Right atrium auricular region (tissue), 2 donors: ENCODE measurements at places on chromosomes 3 and 15.

DNA sequence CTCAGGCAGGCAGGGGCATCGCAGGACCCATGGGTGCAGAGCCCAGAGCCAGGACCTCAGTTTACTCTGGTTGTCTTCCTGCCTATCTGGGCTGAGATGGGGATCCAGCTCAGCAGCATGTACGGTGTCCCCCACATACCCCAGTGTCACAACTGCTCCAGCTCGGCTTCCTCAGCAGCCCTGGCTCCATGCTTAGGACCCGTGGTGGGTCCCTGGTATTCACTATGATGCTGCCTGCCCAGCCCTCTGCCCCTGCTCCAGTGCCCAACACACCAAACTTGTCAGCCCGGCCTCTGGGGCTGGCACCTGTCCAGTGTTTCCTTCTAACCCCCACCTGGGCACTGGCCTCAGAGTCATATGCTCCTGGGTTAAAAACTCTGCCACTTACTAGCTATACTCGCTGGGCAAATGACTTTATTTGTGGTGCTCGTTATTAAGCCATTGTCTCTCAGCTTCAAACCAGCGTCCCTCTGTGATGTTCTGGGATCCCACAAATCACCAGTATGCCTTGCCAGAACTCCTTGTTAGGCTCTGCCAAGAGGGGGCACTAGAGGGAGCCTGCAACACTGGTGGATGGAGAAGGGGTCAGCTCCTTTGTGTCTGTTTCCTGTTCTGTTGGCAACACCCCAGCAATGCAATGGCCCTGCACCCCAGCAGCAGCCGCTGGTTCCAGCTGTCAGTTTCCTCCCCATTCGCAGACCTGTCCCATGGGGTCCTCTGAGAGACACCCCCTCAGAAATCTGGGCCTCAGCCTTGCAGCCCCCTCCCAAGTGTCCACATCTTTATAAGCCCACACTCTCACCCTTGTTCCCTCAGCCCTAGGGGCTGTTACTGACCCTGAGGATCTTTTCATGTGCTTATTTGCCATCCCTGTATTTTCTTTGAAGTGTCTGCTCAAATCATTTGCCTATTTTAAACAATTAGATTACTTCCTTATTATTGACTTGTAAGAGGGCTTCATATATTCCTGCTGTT lies 24.1 kb upstream of the MRPS22 start:
- no peak for DNase-seq
- H3K27ac ChIP-seq = no peak overlapping the region
- no peak overlapping the region for H3K4me3 ChIP-seq
- no peaks in the 10 kb centered on the region for H3K4me1 ChIP-seq

DNA sequence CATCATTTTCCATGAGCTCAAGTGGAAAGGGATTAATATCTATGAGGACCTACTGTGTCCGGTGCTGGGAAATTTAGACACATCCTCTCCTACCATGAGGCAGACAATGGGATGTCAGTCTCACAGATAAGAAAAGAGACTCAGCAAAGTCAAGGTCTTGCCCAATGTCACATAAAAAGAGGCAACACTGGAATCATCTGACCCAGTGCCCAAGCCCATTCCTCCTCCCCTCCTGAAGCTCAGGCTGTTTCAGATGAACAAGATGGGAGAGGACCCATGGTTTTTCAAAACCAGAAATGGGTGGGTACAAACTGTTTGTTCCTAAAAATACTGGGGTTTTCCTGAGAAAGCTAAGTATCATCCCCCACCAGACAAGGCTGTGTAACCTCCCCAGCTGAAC lies 22.2 kb downstream of the POC1A start:
- no peak overlapping the region for H3K27ac ChIP-seq
- H3K4me1 ChIP-seq = peaks cover 10% of the 10 kb centered on the region
- no peaks in the 10 kb centered on the region for H3K36me3 ChIP-seq

DNA sequence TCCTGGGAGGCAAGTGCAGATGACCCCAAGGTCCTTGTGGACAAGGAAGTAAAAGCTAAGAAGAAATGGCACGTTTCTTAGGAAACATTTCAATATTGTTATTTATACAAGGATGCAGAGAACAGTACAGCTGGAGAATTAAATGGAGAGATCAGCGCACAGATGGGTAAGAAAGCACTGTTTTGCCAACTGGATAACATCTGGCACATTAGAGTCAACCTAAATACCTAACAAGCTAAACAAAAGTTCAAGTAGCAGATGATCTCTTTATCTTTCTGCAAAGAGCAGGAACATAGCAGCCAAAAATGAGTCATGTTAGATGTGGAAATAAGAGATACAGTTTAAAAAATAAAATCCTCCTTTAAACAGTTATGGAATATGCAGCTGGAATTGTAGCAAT lies 15.7 kb upstream of the DPPA4 start:
- no peak overlapping the region for H3K27ac ChIP-seq
- H3K4me3 ChIP-seq = no peak overlapping the region
- no peaks in the 10 kb centered on the region for H3K36me3 ChIP-seq
- DNase-seq = no peak
- no peaks in the 10 kb centered on the region for H3K27me3 ChIP-seq

GRCh38 chr3:56720849-56721248 lies 37.8 kb upstream of the TASOR start:
- no peaks in the 10 kb centered on the region for H3K36me3 ChIP-seq
- no peaks in the 10 kb centered on the region for H3K27me3 ChIP-seq
- no peaks in the 10 kb centered on the region for H3K4me1 ChIP-seq
- no peak overlapping the region for H3K27ac ChIP-seq
